Activated CD4-positive, alpha-beta T cell treated with anti-CD3 and anti-CD28 coated beads, Interleukin-2, amount 10 ng/mL, durations not matched to agents 24 days and 14 days (primary cell): ENCODE measurements at places on chromosomes 2 and 18. TPM values are rescaled to one million over a fixed set of nuclear protein-coding genes. Genes with fewer than 3 reads are reported as not detected.
A peak's percentile ranks its signal among the peaks of the same experiment; 100 is the strongest.

- H3K27ac ChIP-seq = no peak overlapping the region
- no peaks in the 10 kb centered on the region for H3K27me3 ChIP-seq
- no peaks in the 10 kb centered on the region for H3K4me1 ChIP-seq
- H3K4me3 ChIP-seq = no peak overlapping the region
Observed at GRCh38 chr2:48668992-48669391, 51.3 kb downstream of the GTF2A1L start.

The GCC2 gene
- 38.1 and 43.4 TPM in 2 replicates for total RNA-seq

The TMEM169 gene
- 0.51 and 0.97 TPM in 2 replicates for total RNA-seq

GRCh38 chr2:25335204-25335603 lies 6.5 kb downstream of the DNMT3A start:
- peaks cover 73% of the 10 kb centered on the region for H3K4me1 ChIP-seq
- DNase-seq = no peak
- peak overlapping the region; percentile 18 for H3K4me3 ChIP-seq
- no peaks in the 10 kb centered on the region for H3K27me3 ChIP-seq

The KCNJ13 gene
- not detected in 2 replicates for total RNA-seq

The MGAT4A gene
- total RNA-seq = 48.8 and 49.2 TPM in 2 replicates

The OXER1 gene
- total RNA-seq = 0.19 and 0.43 TPM in 2 replicates

DNA sequence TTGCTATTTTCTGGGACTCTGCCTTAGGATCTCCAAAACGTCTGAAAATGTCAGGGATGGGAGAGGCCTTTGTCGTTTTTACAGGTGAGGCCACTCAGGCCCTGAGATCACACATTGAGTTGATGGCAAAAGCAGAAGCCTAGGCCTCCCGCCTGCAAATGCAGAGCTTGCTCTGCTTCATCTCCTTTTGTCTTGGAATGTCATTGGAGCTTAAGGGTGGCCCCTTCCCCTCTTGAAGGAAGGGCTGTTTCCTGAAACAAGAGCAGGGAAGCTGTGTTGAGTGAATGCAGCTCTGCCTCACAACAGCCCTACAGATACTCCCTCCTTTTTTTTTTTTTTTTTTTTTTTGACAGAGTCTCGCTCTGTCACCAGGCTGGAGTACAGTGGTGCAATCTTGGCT lies 123.5 kb downstream of the GLI2 start:
- no peak overlapping the region for H3K27ac ChIP-seq
- no peaks in the 10 kb centered on the region for H3K27me3 ChIP-seq
- no peaks in the 10 kb centered on the region for H3K36me3 ChIP-seq
- no peaks in the 10 kb centered on the region for H3K4me1 ChIP-seq

- no peaks in the 10 kb centered on the region for H3K36me3 ChIP-seq
- peaks cover 54% of the 10 kb centered on the region for H3K27me3 ChIP-seq
- no peak overlapping the region for H3K27ac ChIP-seq
- H3K4me1 ChIP-seq = peaks cover 2% of the 10 kb centered on the region
- no peak for DNase-seq
- no peak overlapping the region for H3K4me3 ChIP-seq
Observed at GRCh38 chr2:236510034-236510433, 59.6 kb upstream of the ACKR3 start.

- peaks cover 4% of the 10 kb centered on the region for H3K4me1 ChIP-seq
- DNase-seq = no peak
- H3K27me3 ChIP-seq = peaks cover 8% of the 10 kb centered on the region
- no peaks in the 10 kb centered on the region for H3K36me3 ChIP-seq
- H3K27ac ChIP-seq = no peak overlapping the region
Observed at GRCh38 chr2:152525277-152525838, 190.4 kb downstream of the FMNL2 start.

DNA sequence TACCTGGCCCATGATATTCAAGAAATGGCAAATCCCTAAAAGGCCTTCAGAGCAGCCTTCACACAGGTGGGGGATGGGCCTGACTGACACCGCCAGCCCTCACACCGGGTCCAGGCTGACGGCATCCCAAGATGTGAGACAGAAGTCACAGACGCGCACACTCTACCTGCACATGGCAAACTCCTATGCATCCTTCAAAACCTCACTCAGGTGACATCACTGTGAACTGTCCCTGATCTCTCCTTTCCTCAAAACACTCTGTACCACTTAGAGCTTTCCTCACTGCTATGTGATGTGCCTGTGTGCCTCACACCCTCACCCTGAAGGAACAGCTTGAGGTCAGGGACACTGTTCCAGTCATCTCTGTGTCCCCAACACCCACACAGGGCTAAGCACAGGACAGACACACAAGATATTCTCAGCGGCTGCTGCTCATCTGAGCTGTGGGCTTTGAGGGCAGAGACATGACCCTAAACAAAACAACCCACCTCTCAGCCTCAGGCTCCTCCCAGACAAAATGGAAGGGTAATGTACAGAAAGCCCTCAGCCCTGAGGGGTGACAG lies 27.5 kb downstream of the BIN1 start:
- H3K4me3 ChIP-seq = peak overlapping the region; percentile 89
- no peak for DNase-seq
- H3K27me3 ChIP-seq = no peaks in the 10 kb centered on the region

GRCh38 chr2:133457861-133458260 lies 110.4 kb downstream of the NCKAP5 start:
- H3K27ac ChIP-seq = no peak overlapping the region
- no peaks in the 10 kb centered on the region for H3K27me3 ChIP-seq
- no peak for DNase-seq
- H3K4me1 ChIP-seq = no peaks in the 10 kb centered on the region
- no peak overlapping the region for H3K4me3 ChIP-seq

GRCh38 chr2:157184161-157184895 lies 73.2 kb upstream of the GALNT5 start:
- H3K27ac ChIP-seq = no peak overlapping the region
- H3K36me3 ChIP-seq = no peaks in the 10 kb centered on the region
- DNase-seq = no peak
- no peak overlapping the region for H3K4me3 ChIP-seq
- H3K4me1 ChIP-seq = peaks cover 7% of the 10 kb centered on the region
- H3K27me3 ChIP-seq = peaks cover 3% of the 10 kb centered on the region

DNA sequence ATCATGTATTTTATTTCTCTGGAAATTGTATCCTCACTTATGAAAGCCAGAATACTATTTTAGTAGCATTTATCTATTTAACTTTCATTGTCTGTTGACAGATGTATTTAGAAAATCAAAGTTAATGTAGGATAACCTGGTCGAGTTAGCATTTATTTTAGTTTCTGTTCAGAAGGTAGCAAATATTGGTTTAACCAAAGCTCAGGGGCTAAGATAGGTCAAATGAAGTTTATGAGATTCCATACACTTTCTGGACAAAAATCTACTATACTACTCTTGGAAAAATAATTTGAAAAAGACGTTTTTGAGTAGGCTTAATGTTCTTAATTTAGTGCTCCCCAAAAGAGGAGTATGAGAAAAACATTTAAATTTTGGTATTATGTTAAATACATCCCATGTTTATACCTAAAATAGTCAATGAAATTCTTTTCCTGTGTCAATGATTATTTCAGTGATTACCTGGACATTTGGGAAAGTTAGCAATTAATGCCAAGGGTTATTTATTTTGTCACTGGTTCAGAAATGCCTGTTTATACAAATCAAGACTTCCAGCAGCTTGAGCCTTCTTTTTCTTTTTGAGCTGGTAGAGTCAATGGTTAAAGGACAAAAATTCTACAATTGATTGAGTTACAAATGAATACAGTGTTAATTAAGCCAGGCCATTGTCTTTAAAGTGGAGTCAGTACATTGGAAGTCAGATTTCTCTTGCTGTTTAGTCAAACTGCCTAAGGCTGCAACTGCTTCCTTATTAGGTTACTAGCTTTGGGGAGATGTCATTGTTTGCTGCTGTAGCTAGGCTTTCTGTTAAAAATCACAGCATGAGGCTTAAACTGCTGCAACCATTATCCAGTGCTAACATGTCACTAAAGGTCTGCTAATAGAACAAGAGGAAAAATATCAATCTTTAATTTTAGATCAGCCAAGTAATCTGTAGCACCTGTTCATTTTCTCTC lies 182.3 kb downstream of the CAMKMT start:
- H3K27ac ChIP-seq = no peak overlapping the region
- H3K4me1 ChIP-seq = no peaks in the 10 kb centered on the region
- no peak overlapping the region for H3K4me3 ChIP-seq
- no peaks in the 10 kb centered on the region for H3K36me3 ChIP-seq
- peaks cover 2% of the 10 kb centered on the region for H3K27me3 ChIP-seq

- H3K27ac ChIP-seq = no peak overlapping the region
- H3K4me1 ChIP-seq = no peaks in the 10 kb centered on the region
- no peak overlapping the region for H3K4me3 ChIP-seq
- no peak for DNase-seq
Observed at GRCh38 chr2:66775730-66776422, 341.0 kb downstream of the MEIS1 start.

The DYSF gene
- 0.36 TPM in 1 of 2 replicates, not detected in the other for total RNA-seq

DNA sequence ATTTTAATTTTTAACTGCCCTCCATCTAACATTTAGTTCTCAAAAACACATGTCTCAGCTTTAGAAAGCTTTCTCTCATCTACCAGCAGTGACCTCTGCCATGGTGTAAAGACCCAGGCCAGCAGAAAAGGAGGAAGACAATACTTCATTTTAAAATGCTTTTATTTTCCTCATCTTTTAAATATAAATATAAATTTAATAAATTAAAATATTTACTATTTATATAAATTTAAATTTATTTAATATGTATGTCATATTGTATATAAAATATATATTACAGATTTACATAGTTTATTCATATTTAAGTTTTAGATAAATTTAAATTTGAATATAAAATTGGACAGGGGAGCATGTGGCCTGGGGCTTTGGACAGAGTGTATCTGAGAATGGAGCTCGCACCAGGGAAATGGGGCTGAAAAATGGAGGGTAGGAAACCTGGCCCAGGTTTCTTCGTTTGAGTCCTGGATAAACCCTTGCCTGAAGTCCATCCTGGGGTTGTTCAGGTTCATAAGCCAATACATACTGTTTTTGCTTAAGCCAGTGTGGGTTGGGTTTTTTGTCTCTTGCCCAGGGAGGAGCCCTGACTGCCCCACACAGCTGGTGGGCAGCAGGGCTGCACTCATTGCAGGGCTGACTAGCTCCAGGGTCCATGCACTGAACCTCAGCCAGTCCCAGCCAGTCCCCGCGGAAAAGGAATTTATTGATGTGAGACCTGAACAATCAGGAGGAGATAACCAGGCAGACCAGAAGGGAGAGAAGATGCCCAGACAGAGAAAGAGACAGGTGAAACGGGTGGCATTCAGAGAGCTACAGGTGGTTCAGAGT lies 77.3 kb upstream of the LAPTM4A start:
- no peaks in the 10 kb centered on the region for H3K36me3 ChIP-seq
- H3K4me3 ChIP-seq = no peak overlapping the region
- H3K27me3 ChIP-seq = peaks cover 3% of the 10 kb centered on the region
- no peaks in the 10 kb centered on the region for H3K4me1 ChIP-seq
- H3K27ac ChIP-seq = no peak overlapping the region

DNA sequence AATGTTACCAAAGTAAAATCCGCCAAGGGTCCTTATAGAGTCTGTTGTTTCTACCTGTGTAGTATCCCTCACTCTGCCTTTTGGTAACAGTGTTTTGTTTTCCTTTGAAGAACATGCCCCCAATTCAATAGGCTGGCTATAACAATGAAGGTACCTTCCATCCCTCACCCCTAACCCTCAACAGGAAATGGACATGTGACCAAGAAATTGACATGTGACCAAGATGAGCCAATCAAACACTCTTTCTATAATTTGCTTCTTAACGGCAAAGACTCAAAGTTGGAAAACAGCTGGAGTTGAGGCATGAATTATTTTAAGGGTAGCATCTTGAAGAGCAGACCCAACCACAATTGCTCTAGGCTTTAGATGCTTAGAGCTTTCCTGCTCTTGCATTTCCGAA lies 5.4 kb upstream of the MREG start:
- H3K27ac ChIP-seq = no peak overlapping the region
- no peaks in the 10 kb centered on the region for H3K27me3 ChIP-seq
- no peak for DNase-seq
- peaks cover 39% of the 10 kb centered on the region for H3K4me1 ChIP-seq

GRCh38 chr2:107322416-107322815 lies 436.4 kb upstream of the ST6GAL2 start:
- H3K27ac ChIP-seq = no peak overlapping the region
- no peak overlapping the region for H3K4me3 ChIP-seq
- no peaks in the 10 kb centered on the region for H3K4me1 ChIP-seq
- H3K27me3 ChIP-seq = no peaks in the 10 kb centered on the region

DNA sequence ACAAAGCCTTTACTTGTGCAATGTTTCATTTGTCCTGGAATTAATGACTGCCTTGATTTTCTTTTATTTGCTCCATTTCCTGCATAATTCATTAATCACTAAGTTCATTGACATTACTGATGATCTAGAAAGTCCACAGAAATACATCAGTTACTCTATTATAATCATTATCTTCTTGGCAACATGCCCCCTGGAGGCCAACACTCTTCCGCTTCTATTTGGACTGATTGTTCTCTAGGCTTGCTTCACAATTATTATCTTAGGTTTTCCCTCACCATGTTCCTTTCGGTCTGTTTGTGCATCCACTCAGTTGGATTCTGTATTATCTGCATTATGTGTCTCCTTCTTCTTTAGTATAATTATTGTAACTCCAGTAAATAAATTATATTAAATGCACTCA lies 461.0 kb upstream of the CDH2 start:
- H3K36me3 ChIP-seq = no peaks in the 10 kb centered on the region
- DNase-seq = no peak
- H3K27me3 ChIP-seq = no peaks in the 10 kb centered on the region

DNA sequence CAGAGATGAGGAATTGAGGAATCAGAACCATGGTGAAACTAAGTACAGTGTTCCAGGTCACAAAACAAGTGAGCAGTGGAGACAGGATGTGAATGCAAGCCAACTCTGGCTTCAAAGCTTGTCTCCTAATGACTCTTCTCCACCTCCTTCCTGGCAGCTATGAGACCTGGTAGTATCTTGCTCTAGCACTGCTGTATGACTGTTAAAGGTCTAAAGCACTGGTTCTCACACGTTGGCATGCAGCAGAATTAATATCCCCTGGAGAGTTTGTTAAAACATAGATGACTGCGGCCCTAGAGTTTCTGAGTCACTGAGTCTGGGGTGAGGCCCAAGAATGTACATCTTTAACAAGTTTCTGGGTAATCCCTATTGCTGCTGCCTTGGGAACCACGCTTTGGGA lies 63.3 kb downstream of the SUCLG1 start:
- no peak for DNase-seq
- H3K36me3 ChIP-seq = no peaks in the 10 kb centered on the region
- no peaks in the 10 kb centered on the region for H3K4me1 ChIP-seq
- H3K4me3 ChIP-seq = no peak overlapping the region
- H3K27me3 ChIP-seq = peaks cover 7% of the 10 kb centered on the region

DNA sequence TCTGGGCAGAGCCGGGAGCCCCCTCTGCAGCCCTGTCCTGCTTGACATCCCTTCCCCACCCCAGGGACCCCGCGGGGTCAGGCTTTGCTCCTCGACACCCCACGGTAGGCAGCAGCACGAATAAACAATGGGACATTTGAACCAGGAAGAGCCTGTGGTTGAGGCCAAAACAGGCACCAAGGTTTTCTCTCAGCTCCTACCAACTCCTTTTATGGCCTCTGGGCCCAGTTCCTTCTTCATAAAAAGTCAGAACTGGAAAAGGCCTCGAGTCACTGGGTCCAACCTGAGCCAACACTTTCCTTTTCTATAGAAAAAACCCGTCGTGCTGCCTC lies 20.6 kb downstream of the TEX44 start:
- H3K27me3 ChIP-seq = no peaks in the 10 kb centered on the region
- H3K4me1 ChIP-seq = peaks cover 51% of the 10 kb centered on the region
- DNase-seq = no peak
- no peaks in the 10 kb centered on the region for H3K36me3 ChIP-seq

The SERPINB11 gene
- not detected in 2 replicates for total RNA-seq

GRCh38 chr2:64203858-64204632 lies 59.8 kb upstream of the PELI1 start:
- no peaks in the 10 kb centered on the region for H3K27me3 ChIP-seq
- H3K27ac ChIP-seq = peak overlapping the region; percentile 75
- DNase-seq = peak; percentile 84
- H3K36me3 ChIP-seq = peaks cover 2% of the 10 kb centered on the region

The SLC30A3 gene
- 1.4 and 2.2 TPM in 2 replicates for total RNA-seq
